ENCODE measurements at places on chromosomes 16 and 17. TPM values are rescaled to one million over a fixed set of nuclear protein-coding genes. Genes with fewer than 3 reads are reported as not detected.

NEK8 gene
- polyA plus RNA-seq = 5.5 TPM

SSTR5 gene
- polyA plus RNA-seq = 0.08 TPM

ZNF652 gene
- 30.4 TPM for polyA plus RNA-seq

SULT1A2 gene
- 4.0 TPM for polyA plus RNA-seq

TNRC6A gene
- polyA plus RNA-seq = 45.7 TPM

BRIP1 gene
- polyA plus RNA-seq = 22.9 TPM

TPSD1 gene
- polyA plus RNA-seq = not detected

ABCC12 gene
- polyA plus RNA-seq = 0.22 TPM

CTRB2 gene
- not detected for polyA plus RNA-seq

MPHOSPH6 gene
- polyA plus RNA-seq = 40.6 TPM

DOC2B gene
- polyA plus RNA-seq = 2.2 TPM

MYH13 gene
- polyA plus RNA-seq = not detected

GCSH gene
- polyA plus RNA-seq = 72.7 TPM

PROCA1 gene
- 7.1 TPM for polyA plus RNA-seq

CES4A gene
- 6.5 TPM for polyA plus RNA-seq

CDRT15L2 gene
- not detected for polyA plus RNA-seq

FZD2 gene
- 25.4 TPM for polyA plus RNA-seq

LRRC46 gene
- 8.0 TPM for polyA plus RNA-seq

MON1B gene
- polyA plus RNA-seq = 21.0 TPM
